ENCODE measurements at places on chromosomes 5 and 9. TPM values are rescaled to one million over a fixed set of nuclear protein-coding genes. Genes with fewer than 3 reads are reported as not detected.

The PPP3R2 gene
- polyA plus RNA-seq, result not detected

The PCDHB7 gene
- polyA plus RNA-seq, result 0.48 TPM

The SPINK4 gene
- not detected for polyA plus RNA-seq

The PCDHGB1 gene
- polyA plus RNA-seq, result 0.74 TPM

The IFNA2 gene
- polyA plus RNA-seq, result not detected

The FOXI1 gene
- not detected for polyA plus RNA-seq

The ENTREP1 gene
- 5.7 TPM for polyA plus RNA-seq

The SAXO1 gene
- polyA plus RNA-seq, result 0.10 TPM

The PDE8B gene
- 0.91 TPM for polyA plus RNA-seq

The RMRP gene
- 15.3 TPM for polyA plus RNA-seq

The GPR150 gene
- 0.47 TPM for polyA plus RNA-seq

The C6 gene
- not detected for polyA plus RNA-seq

The CER1 gene
- 0.73 TPM for polyA plus RNA-seq

The HAPLN1 gene
- 1.5 TPM for polyA plus RNA-seq

The GCNT4 gene
- polyA plus RNA-seq, result 2.5 TPM

The NACC2 gene
- polyA plus RNA-seq, result 3.8 TPM

The ZNF483 gene
- polyA plus RNA-seq, result 8.0 TPM

The SCGB3A2 gene
- 256 TPM for polyA plus RNA-seq

The ST8SIA4 gene
- 0.35 TPM for polyA plus RNA-seq

The OR1N2 gene
- polyA plus RNA-seq, result not detected

The CATSPER3 gene
- 0.37 TPM for polyA plus RNA-seq

The MINAR2 gene
- polyA plus RNA-seq, result not detected

The QRFP gene
- polyA plus RNA-seq, result not detected

The C9orf43 gene
- 0.63 TPM for polyA plus RNA-seq

The SLC22A4 gene
- polyA plus RNA-seq, result 0.40 TPM

The WDR38 gene
- not detected for polyA plus RNA-seq

The CLIC3 gene
- polyA plus RNA-seq, result 0.57 TPM

The ADAMTS6 gene
- 0.61 TPM for polyA plus RNA-seq

The PLPPR1 gene
- polyA plus RNA-seq, result 1.3 TPM

The NR4A3 gene
- 0.17 TPM for polyA plus RNA-seq

The LCP2 gene
- polyA plus RNA-seq, result 0.77 TPM

The OTP gene
- polyA plus RNA-seq, result not detected

The SHB gene
- polyA plus RNA-seq, result 1.5 TPM

The IRX1 gene
- 0.19 TPM for polyA plus RNA-seq

The FABP6 gene
- 7.5 TPM for polyA plus RNA-seq

The SRD5A1 gene
- polyA plus RNA-seq, result 18.2 TPM

The LECT2 gene
- polyA plus RNA-seq, result 0.45 TPM

The ACTBL2 gene
- polyA plus RNA-seq, result not detected

The PCDH1 gene
- 26.2 TPM for polyA plus RNA-seq

The MARVELD2 gene
- 9.0 TPM for polyA plus RNA-seq

The IFNB1 gene
- polyA plus RNA-seq, result not detected

The DMRT2 gene
- polyA plus RNA-seq, result not detected

The CMYA5 gene
- 0.42 TPM for polyA plus RNA-seq

The PCDHGA6 gene
- polyA plus RNA-seq, result 0.99 TPM

All from GM23338 (cell line).